GM12878 (cell line): ENCODE measurements at places on chromosomes 5 and 9. TPM values are rescaled to one million over a fixed set of nuclear protein-coding genes. Genes with fewer than 3 reads are reported as not detected.

The DMRT2 gene
- 0.82 and 1.0 TPM in 2 replicates for total RNA-seq

The NRARP gene
- total RNA-seq = 8.4 and 9.2 TPM in 2 replicates

The PCDHGA2 gene
- total RNA-seq = 0.05 and 0.11 TPM in 2 replicates

- no peak for DNase-seq
These were observed 240.4 kb downstream of the GLIS3 start for GRCh38 chr9:4059437-4059836.

- DNase-seq = no peak
These were observed 129.1 kb downstream of the KCNIP1 start for GRCh38 chr5:170632985-170633234.

DNA sequence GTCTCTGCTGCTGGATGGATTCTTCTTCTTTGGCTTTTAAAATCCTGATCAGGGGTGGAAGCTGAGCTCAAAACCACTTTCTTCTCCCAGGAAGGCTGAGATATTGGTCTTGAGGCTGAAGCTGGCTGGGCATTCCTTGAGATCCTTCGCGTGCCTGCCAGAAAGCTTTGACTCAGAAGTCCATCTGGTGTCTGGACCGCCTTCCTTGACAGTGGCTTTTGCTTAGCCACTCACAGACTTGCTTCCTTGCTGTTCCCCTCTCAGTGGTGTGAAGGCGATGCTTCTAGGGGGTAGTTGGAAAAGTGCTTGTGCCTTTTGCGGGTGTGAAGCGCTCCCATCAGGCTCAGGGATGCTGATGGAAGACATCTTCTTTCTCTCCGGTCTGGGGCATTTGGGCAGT is 45.9 kb downstream of the RGS3 start:
- no peak for DNase-seq

DNA sequence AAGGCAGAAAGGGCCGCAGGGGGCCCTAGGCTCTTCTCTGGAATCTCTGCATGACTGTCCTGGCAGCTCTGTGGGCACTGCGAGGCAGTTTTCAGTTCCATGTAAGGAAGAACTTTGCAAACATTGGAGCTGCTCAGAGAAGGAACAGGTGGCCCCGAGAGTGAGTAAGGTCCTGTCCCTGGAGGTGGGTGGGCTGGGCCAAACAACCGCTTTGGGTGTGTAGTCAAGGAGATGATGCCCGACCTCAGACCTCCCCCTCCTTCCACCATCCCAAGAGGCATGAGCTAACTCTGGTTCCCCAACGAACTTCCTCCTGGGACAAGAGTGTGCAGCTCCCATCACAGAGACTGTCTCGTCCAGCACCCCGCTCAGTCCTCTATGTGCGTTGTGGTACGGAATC is 20.5 kb downstream of the CSF1R start:
- no peak for DNase-seq

GRCh38 chr9:132990781-132991180 is 12.3 kb downstream of the GFI1B start:
- DNase-seq = no peak

GRCh38 chr5:10745133-10745532 is 15.9 kb downstream of the DAP start:
- no peak for DNase-seq

DNA sequence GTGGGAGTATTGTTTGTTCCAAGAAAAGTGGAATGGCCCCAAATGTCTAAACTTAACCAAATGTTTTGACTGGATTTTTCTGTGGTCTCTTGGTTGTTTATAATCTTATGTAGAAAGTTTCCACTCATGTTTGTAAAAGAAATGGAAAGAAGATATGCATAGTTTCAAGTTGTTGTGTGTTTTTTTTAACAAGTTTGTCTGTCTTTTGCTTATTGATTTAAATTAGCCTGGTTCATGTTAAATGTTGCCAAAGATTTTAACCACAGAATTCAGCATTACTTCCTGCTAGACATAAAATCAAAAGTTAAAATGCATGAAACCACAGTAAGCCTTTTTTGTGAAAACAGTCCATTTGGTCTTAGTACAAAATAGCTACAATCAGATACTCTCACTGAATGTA is 14.0 kb downstream of the PPWD1 start:
- DNase-seq = no peak

DNA sequence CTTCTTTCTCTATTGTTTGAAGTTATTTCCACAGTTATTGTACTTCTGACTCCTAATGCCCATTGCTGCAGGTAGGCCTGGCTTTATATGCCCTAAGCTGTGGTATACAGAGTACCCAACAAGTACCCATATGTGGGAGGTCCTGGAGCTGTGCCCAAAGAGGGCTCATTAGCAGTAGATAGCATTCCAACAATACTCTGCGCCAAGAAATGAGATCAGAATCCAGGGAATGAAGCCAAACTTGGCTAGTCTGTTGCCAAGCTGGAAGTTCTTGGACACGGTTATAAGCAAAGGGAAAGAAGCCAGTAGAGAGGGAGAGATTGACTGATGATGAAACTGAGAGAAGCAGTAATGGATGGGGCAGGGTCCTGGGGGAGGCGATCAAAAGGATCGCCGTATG is 29.7 kb upstream of the FAM169A start:
- DNase-seq = no peak

- DNase-seq = no peak
These were observed 25.8 kb downstream of the COL23A1 start for GRCh38 chr5:178564397-178564796.

GRCh38 chr5:43042176-43042625 is 2.1 kb upstream of the ANXA2R start:
- no peak for DNase-seq

GRCh38 chr5:101904736-101905135 is 391.3 kb downstream of the SLCO4C1 start:
- DNase-seq = no peak
